Stimulated activated CD4-positive, alpha-beta T cell treated with anti-CD3 and anti-CD28 coated beads, Interleukin-15, amount 100 ng/mL, for 24 hours (primary cell): ENCODE measurements at places on chromosomes 2 and 18.
A peak's percentile ranks its signal among the peaks of the same experiment; 100 is the strongest.

- no peak for DNase-seq
These were observed 86.6 kb downstream of the PTH2R start for GRCh38 chr2:208493186-208493585.

DNA sequence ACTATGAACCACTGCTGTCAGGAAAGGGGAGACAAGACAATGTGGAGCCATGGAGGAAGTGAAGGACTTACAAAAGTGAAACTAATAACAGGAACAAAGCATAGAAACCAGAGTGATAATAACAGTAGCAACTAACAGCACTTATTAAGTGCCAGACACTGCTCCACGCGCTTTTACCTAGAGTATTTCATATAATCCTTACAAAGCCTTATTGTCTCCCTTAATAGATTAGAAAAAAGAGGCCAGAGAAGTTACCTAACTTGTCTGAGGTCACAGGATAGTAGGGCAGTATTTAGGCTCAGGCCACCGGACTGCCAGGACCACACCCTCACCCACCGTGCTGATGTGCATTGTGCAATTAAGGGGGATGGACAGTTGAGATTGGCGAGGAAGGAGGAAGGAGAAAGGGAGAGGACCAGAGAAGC, 98.6 kb upstream of the NFU1 start:
- no peak for DNase-seq

GRCh38 chr2:98654699-98655495, 46.5 kb downstream of the UNC50 start:
- peak; percentile 39 for DNase-seq

GRCh38 chr2:39434233-39434897, 2.7 kb downstream of the MAP4K3 start:
- DNase-seq = no peak

GRCh38 chr2:149828520-149829210, 241.1 kb upstream of the MMADHC start:
- no peak for DNase-seq

DNA sequence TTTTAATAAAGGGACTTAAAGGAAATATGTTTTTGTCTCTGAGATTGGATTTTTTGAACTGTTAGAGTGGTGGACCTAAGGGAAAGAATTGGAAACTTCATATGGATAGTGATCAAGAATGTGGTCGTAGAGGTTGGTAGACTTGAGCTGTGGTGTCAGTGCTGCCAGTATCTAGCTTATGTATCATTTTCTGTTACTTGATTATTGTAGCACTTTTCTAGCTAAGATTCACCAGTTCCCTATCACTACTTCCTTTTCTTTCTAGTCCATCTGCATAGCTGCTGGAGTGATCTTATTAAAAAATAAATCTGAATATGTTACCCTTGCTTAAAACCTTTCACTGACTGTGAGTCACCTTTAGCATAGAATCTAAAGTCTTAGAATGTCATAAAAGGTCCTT, 6.0 kb downstream of the ACVR2A start:
- no peak for DNase-seq

DNA sequence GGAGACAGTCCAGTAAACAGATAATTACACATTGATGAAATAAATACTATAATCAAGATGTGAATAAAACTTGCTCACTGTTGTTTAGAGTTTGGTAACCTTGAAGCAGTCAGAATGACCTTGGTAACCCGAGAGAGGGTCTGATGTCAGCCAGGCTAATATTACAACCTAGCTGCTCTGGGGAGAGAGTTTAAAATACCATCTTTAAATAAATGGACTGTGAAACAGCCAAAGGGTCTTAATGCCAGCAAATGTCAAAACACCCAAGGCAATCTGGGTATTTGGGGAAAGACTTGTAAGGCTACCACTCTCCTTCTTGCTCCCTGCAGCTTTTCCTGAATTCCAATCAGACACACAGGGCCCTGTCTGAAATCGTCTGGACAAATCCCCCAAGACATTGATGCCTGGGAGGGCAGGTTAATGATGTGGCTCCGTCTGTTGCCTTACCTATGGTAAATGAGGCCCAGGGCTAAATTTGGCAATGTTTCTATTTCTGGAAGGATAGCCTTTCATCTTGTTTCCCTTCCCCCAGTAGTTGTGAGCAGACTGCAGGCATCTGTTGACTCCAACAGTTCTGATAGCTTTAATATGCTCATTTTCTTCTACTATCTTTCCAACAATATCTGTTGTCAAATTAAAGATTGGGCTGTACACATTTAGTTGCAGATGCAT, 43.0 kb upstream of the ITGB6 start:
- DNase-seq = no peak

GRCh38 chr18:7737550-7737949, 170.4 kb downstream of the PTPRM start:
- no peak for DNase-seq

- no peak for DNase-seq
These were observed 72.6 kb upstream of the SMAD7 start for GRCh38 chr18:49023271-49023937.

DNA sequence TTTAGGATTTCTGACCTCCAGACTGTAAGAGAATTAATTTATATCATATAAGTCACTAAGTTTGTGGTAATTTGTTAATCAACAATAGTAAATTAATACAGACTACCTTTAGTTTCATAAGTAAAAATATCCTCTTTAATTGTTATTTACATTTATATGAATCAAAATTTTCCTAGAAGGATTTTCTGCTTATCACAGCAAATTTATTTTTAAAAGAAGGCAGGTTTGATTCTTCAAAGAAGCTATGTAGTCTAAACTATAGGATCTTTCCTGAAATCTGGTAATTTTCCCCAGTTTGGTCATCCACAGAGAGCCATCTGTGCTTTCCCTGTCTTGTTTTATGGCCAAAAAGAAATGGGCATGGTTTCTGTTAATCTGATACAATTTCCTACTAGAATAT, 13.1 kb upstream of the VRK2 start:
- DNase-seq = no peak

DNA sequence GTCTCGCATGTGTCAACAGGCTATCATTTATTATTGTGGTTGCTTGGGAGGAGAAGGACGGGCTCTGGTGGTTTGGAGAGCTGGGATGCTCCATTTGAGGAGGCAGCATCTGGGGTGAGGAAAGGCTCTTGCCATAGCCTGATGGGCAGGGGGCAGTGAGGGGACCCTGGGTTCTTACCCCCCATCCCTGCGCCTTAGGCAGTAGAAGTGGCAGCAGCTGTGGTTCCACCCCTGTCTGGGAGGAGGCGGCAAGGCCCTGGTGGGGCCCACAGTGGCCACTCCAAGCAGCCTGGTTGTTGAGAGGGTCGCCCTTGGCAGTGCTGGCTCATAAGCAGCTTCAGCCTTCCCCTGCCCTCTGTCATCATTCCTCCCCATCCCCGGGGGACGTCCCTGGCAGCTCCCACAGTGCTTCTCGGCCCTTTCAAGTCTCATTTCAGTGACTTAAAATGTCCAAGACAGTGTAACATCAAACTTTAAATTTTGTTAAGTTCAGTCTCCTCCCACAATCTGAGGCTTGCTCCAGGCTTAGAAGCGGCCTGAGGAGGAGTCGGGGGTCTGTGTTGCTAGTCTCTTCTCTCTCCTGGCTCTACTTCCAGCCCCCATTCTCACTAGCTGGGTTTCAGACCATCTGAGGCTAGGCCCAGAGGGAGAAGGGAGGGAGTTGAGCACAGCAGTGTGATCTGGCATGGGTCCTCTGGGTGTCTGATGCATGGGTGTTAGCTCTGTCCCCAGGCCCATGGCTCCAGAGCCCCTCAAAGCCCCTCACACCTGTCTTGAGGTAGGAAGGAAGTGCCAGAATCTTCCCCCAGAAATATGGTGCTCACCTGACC, 34.9 kb upstream of the PTPN4 start:
- DNase-seq = no peak

- no peak for DNase-seq
These were observed 513.3 kb downstream of the LRRTM4 start for GRCh38 chr2:77008853-77009252.

- DNase-seq = no peak
These were observed 27.6 kb downstream of the CENPO start for GRCh38 chr2:24820598-24821432.

GRCh38 chr2:126857502-126857901, 41.2 kb upstream of the TEX51 start:
- no peak for DNase-seq

- DNase-seq = no peak
These were observed 27.6 kb downstream of the ST3GAL5 start for GRCh38 chr2:85861180-85861579.

GRCh38 chr2:159961037-159961436, 101.4 kb downstream of the PLA2R1 start:
- no peak for DNase-seq

DNA sequence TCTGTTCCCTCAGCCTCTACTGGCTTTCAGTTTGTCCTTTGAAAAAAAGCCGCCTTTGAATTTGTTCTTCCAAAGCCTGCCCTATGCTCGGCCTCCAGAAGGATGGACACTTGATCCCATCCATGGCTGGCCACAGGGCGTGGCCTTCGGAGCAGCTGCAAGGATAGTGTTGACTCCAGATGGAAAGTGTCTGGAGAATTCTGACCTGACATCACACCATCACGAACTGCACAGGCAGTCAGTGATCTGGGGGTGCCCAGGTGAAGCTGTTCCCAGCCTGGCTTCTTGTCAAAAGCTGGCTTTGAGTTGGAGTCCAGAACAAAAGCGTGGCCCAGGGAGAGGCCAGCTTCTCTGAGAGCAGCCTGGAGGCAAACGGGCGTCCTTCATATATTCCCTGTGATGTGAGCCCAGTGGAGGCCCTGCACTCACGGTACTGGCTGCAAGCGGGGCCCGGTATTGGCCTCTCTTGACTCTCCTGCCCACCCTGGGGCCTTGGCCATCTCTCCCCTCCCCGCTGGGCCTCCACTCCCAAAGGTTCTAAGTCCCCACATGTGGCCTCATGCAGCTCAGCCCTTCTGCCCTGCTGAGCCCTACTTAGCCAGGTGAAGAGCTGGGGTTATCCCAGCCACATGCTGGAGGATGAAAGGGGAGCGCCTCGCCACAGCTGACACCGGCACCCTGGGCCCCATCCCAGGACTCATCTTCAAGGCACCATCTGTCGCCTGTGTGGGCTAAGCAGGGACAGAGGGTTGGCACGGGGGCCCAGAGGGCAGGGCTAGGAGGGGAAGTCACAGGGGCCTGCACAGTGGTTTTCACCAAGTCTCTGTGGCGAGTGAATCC, 20.4 kb upstream of the ATOH8 start:
- no peak for DNase-seq

DNA sequence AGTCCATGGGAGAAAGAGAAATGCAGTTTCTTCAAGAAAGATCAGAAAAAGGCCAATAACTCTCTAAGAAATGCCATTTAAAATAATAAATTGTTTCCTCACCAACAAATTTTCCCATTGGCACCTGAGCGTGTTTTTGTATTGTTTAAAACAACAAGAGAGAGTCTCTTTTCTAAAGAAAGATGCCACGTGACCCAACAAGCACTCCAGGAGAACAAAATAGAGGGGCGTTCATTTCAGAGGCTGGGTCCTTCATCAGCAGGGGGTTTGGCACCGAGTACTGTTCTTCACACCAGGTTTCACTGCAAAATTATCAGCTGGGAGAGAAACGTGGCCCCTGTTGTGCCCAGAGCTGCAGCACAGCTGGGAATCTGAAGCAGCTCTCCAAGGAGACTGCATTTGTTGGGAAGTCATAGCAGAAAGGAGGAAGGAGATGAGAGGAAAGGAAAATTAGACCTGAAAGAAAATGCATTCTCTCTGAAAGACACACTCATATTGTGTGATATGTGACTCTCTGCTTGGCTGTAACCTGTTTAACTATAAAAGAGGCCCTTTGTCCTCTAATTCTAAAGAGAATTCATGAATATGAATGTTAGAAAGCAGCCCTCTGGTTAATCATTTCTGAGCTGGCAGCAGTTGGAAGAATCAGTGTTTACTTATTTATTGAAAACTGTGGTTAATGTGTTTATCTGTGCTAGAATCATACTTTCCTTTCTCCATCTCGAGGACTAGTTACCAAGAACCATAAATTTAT, 205.3 kb upstream of the CDH20 start:
- DNase-seq = no peak

- peak; percentile 74 for DNase-seq
These were observed 16.5 kb downstream of the TWIST2 start for GRCh38 chr2:238864207-238865014.

- DNase-seq = no peak
These were observed 80.4 kb downstream of the CHST9 start for GRCh38 chr18:27104743-27105142.

DNA sequence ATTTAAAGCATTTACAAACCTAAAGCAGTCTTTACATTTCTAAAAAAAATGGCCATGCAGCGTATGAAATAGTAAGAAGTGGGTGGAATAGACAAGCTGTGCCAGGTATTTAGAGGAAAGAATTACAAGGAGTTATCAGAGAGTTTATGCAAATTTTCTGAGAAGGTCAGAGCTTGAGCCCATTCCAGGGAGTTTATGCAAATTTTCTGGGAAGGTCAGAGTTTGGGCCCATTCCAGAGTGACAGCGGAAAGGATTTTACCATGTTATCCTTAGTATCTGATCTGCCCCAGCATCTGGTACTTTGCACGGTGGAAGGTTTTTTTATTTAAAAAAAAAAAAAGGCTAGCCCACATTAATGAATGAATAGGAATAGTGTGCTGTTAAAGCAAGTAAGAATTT, 1.4 kb upstream of the DOK6 start:
- no peak for DNase-seq

DNA sequence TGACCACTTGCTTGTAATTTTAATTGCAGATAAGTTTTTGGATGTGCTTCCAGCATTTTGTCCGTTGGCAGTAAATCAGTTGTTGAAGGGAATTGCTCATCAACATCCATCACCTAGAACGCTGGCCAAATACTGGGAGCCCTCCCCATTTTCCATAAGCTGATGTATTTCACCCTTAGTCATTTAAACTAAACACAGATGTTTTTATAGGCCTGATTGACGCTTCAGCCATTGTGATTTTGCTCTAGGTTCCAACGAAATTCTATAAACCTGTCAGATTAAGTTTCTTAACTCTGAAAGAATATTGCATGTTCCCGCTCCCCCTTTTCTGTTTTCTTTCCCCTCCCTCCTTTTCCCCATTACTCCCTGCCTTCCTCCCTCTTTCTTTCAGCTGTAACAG, 1.0 kb upstream of the RPRM start:
- no peak for DNase-seq

DNA sequence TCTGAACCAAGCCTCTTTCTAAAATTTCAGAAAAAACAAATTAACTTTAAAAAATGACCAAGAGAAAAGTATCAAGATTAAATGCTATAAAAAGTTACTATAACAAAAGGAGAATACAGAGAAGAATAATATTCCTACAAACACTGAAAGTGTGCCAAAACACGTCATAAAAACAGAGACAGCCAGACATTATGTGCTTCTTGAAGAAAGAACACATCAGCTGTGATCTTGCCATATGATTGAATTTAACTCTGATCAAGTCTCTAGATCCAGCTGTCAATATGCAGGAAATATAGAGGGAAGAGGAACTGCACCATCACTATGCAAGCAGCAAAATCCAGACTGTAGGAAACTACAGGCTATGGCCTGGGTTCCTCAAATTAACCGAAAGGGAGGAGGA, 33.7 kb upstream of the COL5A2 start:
- DNase-seq = no peak

DNA sequence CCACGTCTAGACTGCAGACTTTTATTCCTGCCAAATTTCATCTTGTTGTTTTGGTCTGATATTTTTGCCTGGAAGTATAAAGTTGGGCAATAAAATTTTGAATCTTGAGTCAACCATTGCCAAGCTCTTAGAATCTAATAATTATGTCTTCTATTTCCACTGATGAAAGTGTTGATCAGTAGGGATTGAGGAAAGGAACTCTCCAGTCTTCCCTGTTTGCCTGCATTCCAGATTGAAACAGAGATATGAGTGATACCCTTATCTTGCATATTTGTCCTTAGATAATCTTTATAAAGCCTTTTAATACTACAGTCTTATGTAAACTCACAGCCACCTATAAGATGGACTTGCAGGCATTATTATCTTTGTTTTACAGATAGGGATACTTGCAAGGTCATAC, 45.5 kb upstream of the UBE2E3 start:
- no peak for DNase-seq
